ENCODE measurements at places on chromosomes 2 and 18.

DNA sequence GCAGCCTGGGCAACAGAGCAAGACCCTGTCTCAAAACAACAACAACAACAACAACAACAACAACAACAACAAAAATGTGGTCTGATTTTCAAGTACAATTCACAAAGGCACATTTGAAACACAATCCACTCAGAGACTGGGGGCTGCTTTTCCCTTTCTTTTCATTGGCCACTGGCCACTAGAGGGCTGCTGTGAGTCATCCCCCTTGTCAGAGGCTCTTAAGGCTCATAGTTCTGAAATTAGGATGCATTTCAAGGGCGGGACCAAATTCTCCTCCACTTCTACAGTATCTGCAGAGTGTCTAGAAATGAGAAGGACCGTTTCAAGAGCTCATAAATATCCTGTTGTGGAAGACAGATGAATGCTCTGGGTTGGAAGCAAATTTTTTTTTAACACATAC, 285.4 kb downstream of the NRXN1 start:
- DNase-seq: no peak

- no peak for DNase-seq
These were observed 397.7 kb upstream of the HNRNPA3 start for GRCh38 chr2:176814740-176815367.

GRCh38 chr18:75089748-75090327, 119.1 kb downstream of the PTGR3 start:
- no peak for DNase-seq

DNA sequence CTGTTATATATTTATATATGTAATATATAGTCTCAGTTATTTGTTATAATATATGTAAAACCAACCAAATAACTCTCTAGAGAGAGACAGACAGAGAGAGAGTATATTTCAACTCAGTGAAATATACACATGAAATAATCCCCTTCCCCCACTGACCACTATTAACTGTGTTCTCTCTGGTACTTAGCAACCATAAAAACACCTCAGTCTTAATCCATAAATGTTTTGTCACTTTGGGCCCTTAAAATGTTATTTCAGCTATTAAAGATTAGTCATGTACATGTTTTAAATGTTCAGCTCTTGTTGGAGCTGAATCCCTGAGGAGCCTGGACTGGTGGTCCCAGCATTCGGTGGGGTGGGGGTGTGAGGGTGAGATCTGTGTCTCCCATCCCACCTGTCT, 122.2 kb upstream of the MAP3K20 start:
- DNase-seq: no peak

DNA sequence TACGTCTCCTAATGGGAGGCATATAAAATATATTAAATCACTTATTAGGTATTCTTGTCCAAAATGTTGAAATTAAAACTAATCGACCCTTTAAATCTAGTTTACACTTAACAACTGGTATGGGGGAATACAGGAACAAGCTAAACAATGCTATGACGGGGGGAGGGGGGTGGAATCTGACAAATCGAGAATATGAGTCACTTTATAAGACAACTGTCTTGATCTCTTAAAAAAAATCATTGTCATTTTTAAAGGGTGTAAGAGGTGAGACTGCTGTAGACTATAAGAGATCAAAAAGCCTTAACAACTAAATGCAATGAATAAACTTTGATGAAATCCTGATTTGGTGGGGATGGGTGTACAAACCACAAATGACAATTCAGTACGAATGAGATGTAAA, 6.0 kb downstream of the MAP3K2 start:
- no peak for DNase-seq

GRCh38 chr2:3532941-3533340, 13.6 kb upstream of the ADI1 start:
- DNase-seq: no peak

GRCh38 chr18:42274488-42275137, 319.6 kb downstream of the PIK3C3 start:
- DNase-seq: no peak

DNA sequence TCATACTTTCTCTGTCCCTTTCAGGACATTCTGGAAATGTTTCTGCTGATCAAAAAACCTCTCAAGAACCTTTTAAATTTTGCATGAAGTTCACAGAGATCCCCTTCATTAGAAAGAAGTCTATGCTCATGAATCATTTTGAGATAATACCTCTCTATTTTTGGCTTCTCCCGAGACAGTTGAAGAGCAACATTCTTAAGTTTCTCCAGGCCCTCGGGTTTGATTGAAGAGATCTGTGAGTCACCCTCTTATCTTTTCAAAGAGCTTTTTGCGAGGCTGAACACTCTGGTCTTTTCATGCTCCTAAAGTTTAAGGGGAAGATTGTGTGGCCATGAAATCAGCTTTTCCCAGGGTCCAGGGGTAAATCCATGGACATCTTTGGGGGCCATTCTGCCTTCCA, 354.2 kb downstream of the FBXO15 start:
- no peak for DNase-seq

DNA sequence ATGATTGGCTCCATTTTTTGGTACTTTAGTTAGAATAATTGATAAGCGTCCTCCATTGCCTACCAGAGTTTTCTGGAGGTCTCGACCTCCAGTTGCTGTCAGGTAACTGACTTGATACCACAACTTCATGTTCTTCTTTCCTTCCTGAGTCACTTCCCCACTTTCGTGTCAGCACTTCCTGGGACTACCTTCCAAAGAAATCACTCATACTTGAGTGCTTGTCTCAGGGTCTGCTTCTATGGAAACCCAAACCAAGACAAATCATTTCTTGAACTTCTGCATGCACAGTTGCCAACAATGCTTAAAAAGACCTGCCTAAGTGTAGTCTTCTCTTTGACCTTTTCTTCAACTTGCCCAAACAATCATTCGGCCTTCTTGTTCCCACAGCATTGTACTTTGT, 210.3 kb upstream of the ETAA1 start:
- DNase-seq: no peak

DNA sequence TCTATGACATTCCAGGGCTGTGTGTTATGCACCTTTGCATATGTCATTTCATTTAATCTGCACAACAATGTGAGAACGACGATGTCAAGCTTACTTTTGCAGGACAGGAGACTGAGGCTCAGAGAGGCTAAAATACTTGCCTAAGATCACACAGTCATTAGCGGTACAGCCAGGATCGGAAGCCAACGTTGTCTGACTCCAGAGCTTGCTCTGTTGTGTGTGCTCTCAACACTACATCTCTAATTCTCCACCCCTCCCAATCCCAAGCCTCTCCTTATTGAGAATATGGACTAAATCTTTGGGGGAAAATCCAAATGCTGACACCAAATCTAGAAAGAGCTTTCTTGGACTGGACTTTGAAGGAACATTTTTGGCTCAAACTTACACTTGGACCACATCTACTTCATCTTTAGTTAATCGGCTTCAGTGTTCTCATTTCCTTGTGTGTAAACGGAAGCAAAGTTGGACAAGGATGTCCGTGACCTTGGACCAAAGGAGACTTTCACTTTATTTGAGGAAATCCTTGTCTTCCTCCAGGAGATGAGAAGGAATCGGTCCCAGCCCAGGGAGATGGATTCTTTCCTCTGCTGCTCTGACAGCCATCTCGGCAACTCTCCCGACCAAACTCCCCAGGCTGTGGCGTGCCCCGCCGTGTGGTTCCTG, 242.4 kb downstream of the LPIN1 start:
- DNase-seq: no peak

- no peak for DNase-seq
These were observed 96.8 kb downstream of the ARHGEF4 start for GRCh38 chr2:130933501-130933900.

DNA sequence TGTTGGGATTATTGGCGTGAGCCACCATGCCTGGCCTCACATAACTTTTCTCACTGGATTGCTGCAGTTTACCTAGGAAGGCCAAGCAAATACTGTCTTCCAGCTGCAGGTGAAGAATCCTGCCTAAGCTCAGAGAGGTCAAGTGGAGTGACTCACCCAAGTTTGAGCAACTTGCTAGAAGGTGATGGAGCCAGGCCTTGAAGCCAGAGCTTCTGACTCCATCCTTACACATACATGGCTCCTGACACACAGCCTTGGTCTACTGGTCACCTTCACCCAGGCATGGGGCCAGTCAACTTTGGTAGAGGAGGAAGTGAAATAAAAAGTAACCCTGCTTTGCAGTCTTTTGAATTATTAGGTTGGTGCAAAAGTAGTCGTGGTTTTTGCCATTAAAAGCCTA, 93.5 kb downstream of the VWA3B start:
- DNase-seq: no peak

- no peak for DNase-seq
These were observed 88.3 kb upstream of the MBOAT2 start for GRCh38 chr2:9091811-9092210.

GRCh38 chr2:64036034-64036705, 16.9 kb upstream of the VPS54 start:
- no peak for DNase-seq

GRCh38 chr2:76050196-76050595, 339.5 kb upstream of the GCFC2 start:
- no peak for DNase-seq

GRCh38 chr2:16248571-16249105, 308.3 kb downstream of the MYCN start:
- DNase-seq: no peak

GRCh38 chr18:46010676-46011075, 43.5 kb upstream of the EPG5 start:
- no peak for DNase-seq

- no peak for DNase-seq
These were observed 280.5 kb upstream of the CCDC68 start for GRCh38 chr18:55239740-55240139.

- no peak for DNase-seq
These were observed 189.4 kb downstream of the MSH2 start for GRCh38 chr2:47592381-47592780.

GRCh38 chr2:27955384-27956161, 65.0 kb downstream of the BABAM2 start:
- DNase-seq: no peak

- DNase-seq: no peak
These were observed 27.1 kb upstream of the OTOS start for GRCh38 chr2:240167588-240167880.

Data from D721Med (cell line).